ENCODE measurements at places on chromosomes 12 and 14.

DNA sequence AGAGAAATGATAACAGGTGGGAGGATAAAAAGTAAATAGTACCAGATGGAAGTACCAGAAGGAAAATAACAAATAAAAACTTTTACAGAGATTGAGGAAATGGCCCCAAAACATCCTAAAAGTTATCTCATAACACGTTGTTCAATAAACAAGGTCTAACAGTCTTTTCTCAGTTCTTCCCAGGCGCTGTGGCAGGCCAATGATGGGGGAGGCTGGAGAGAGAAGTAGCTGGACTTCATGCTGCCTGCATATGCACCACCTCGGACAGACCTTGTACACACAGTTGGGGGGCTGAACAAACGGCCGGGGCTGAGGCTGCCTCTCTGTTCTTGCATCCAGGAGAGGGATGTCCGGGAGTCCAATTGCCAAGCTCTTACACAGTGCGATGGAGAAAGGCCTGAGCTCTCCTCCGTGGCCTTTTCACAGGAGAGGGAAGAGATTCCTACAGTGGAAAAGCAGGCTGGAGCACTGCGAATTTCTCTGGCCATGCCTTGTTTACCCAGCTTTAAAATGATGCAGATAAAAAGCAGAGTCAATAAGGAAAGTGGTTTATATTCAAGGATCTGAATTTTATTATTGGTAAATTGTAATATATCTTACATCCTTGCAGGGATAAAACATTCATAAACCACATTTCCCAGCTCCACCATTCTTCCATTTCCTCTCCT lies 109.8 kb downstream of the PHLDA1 start:
- no peak for DNase-seq

GRCh38 chr14:24993631-24994030 lies 56.3 kb downstream of the STXBP6 start:
- DNase-seq, result peak; percentile 3

- no peak for DNase-seq
Measured at GRCh38 chr12:69714542-69714941, 15.4 kb upstream of the BEST3 start.

DNA sequence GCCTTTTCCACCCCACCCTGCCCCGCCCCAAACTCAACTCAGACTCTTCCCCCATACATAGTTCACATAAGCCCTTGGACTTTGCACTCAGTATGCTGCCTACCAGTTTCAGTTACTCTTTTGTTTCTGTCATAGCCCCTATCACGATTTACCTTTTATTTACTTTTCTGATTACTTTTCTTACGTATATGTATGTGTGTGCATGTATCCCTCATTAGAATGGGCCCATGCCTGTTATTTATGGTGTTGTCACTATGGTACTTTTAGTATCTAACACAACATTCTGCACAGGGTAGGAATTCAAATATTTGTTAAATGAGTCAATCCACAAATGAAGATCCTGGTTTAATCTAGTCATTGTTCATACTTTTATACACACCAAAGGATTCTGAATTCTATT lies 16.5 kb upstream of the LUM start:
- no peak for DNase-seq

- DNase-seq, result peak; percentile 19
Measured at GRCh38 chr12:34021071-34021470, 1.2 kb upstream of the ALG10 start.

- no peak for DNase-seq
Measured at GRCh38 chr12:124780752-124781685, 82.6 kb downstream of the SCARB1 start.

- no peak for DNase-seq
Measured at GRCh38 chr14:104893435-104894207, 28.6 kb downstream of the CEP170B start.

DNA sequence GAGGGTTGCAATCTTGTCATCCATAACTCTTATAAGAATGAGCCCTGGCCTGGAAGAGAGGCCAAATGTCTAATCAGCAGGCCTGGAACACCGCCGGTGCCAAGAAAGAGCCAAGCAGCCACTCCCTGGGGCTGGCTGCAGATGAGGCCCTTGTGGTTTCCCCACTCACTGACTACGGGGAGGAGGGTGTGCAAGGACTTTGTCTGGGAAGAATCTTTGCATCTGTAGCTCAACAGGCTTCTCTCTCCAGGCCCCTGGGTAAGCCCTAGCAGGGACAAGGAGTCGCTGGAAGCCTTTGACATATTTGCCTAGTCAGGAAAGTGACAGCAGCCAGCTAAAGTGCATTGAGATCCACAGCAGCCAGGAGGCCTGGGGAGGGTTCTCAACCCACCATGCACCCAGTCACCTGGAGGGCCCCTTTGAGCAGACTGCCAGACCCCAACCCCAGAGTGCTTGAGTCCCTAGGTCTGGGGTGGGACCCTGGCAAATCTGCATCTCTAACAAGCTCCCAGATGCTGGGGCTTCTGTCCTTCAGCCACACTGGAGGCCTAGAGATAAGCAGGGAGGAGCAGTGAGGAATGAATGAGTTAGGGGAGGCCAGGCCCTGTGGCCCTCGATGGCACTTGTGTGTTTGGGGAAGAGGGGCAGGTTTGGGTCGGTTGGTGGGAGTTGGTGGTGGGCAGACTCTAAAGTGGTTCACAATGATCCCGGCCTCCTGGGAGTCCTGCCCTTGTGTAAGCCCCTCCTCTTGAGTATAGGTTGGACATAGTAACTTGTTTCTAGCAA lies 13.9 kb upstream of the LRTM2 start:
- no peak for DNase-seq

DNA sequence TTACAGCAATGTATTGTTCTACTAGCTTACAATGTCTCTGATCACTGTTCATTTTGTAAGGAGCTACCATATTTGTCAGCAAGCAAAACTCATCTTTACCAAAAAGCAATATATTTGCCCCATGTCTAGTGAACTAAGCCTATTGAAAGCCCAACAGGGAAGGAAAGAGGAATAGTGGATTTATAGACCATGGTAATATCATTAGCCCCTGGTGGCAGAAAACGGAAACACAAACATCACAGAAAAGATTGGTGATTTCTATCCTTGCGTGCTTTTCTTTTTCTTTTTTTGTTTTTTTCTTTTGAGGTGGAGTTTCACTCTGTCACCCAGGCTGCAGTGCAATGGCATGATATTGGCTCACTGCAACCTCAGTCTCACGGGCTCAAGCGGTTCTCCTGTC lies 1562.4 kb upstream of the TMEM132C start:
- no peak for DNase-seq

DNA sequence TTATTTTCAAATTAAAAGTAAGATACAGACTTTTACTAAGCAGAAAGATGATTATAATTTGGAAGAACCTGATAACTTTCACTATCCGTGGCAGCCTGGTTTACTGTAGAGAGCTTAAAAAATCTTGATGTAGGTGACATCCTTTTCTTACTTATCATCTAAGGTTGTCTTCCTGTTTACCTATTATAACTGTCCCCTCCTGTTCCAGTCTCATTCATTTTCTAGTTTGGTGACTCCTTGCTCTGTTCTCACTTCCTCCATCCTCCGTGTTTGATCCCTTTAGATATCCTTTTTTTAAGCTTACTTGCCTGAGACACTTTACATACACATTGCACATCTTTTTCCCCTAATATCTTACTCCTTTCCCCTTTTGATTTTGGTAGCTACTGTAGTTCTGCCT lies 27.5 kb downstream of the CCDC91 start:
- DNase-seq, result no peak

DNA sequence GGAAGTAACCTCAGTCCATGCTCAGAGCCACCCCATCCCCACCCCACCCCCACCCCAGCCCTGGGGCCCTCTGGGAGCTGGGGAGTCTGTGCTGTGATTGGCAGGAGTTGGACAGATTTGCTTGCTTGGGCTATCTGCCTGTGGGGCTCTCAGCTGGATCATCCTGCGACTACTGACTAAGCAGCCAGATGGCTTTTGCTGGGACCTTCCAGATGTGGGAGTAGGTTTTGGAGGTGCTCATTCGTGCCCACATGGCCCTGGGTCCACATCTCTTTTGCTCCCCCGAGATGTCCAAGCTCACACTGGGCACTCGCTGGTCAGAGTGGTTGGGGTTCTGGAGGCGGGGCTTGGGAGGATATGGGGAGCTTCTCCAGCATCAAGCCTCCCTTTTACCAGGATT lies 138.9 kb downstream of the TSPAN9 start:
- no peak for DNase-seq

GRCh38 chr14:104082807-104083206 lies 2.7 kb upstream of the ASPG start:
- no peak for DNase-seq

DNA sequence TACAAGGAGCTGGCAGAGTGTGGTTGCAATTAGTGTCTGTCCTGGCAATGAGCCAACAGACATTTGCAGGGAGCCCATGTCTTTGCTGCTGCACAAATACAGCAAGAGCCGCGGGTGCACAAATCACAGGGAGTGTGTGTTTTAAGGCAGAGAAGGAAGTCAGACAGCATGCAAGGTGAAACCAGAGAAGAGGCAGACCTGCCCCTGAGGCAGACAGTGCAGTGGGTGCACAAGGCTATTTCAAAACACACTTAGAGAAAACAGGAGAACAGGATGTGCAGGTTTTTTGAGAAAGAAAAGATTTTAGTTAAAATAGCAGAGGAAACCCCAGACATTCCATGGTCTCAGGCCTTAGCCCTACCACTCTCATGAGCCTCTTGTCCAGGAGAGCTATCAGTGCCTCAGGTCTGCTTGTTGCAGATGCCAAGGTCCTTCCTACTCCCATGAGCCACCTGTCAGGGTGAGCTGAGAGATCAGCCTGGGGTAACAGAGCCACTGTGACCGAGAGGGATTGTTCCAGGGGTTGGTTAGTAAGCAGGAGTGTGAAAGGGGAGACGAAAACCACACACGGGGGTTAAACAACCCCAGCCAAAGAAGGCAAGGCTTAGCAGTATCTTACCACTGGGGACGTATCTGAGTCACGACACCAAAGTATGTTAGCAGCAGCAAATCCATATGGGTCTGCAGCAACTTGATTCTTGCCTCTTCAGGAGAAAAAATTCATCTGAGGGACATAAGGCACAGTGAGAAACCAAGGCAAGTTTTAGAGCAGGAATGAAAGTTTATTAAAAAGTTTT lies 78.1 kb downstream of the C14orf132 start:
- DNase-seq, result no peak

DNA sequence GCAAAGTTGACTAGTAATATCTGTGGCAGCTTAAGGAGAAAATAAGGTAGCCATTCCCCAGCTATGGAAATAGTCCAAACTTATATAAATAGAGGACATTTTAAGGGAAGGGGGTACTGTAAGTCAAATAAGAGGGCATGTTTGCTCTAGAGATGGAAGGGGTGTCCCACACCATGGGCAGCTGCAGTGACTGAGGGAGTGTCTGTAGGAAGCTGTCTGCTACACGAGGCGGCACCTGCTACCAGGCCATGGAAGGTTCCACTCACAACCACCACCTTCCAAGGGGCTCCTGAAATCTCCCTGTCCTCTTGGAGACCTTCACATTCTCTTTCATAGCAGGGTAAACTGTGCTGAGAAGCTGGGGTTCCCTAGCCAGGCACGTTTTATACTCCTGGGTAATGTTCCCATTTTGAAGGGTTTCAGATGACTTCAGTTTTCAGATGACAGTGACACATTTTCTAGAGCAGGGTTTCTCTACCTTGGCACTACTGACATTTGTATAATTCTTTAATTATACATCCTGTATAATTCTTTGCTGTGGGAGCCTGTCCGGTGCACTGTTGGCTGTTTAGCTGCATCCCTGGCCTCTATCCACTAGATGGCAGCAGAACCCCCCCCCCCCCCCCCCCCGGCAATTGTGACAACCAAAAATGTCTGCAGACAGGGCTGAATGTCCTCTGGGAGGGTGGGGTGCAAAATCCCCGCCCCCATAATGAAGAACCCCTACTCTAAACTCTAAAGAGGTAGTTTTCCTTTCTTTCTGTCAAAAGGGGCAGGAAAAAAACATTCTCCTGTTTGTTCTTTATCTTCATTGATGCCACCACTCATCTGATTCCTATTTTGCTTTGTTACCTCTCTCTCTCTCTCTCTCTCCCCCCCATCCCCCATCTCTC lies 11.6 kb upstream of the SMCO2 start:
- peak; percentile 47 for DNase-seq

DNA sequence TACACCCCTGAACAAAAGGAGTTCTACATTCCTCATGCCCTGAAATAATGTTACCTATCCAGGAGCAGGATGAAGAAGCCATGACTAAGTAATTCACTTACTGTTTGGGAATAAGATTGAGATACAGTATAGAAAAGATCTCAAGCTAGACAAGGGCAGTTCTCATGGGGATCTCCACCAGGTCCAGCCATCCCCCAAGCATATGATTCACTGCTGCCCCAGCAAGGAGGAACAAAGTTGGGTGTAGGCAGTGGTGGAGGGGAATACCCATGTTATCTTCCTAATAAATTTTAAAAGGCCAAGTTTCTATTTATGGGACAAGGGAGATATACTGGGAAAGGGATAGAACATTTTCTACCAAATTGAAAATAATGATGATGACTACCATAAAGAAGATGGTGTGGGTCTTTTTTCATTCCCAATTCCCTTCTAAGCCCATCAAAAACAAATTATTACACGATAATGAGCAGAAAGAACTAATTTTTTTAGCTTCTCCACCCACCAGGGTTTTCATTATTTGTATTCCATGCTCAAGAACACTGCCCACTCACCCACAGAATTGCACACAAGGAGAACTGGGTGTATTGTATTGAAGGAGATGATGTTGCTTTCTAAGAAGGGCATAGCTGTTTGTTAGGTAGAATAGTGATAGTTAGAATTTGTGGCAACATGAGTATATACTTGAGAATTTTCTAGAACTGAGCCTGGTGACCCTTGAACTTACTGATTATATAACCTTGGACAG lies 204.6 kb downstream of the BTG1 start:
- no peak for DNase-seq

- no peak for DNase-seq
Measured at GRCh38 chr12:126385785-126386184, 1320.5 kb downstream of the AACS start.

GRCh38 chr14:74572726-74573301 lies 39.2 kb downstream of the LTBP2 start:
- no peak for DNase-seq

DNA sequence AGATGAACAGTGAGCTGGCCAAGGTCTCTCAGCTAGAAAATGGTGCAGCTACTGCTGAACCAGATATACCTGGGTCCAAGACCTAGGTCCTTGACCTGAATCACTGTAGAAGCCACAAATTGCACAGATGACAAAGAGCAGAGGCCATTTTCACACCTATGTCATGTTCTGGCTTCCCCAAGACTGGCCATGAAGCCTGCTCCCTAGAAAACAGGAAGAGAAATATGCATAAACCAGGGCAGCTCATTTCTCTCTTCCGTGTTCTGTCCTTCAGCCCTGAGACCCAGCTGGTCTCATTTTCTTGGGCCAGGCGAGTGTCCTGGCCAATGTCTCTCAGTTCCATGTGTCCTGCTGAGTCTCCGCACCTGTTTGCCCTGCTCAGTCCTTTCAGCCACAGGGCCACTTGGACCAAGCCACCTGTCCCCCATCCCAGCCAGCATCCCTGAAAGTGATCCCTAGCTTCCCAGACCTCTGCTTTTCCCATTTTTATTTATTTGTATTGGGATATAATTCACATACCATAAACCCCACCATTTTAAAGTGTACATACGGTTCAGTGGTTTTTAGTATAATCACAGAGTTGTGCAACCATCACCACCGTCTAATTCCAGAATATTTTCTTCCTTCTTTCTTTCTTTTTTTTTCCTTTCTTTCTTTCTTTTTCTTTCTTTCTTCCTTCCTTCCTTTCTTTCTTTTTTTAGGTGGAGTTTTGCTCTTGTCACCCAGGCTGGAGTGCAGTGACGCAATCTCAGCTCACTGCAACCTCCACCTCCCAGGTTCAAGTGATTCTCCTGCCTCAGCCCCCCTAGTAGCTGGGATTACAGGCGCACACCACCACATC lies 27.0 kb downstream of the P2RX7 start:
- no peak for DNase-seq

GRCh38 chr12:132061641-132062430 lies 82.3 kb downstream of the DDX51 start:
- DNase-seq, result no peak
